GM23248 (cell line): ENCODE measurements at places on chromosomes 3 and 15. TPM values are rescaled to one million over a fixed set of nuclear protein-coding genes. Genes with fewer than 3 reads are reported as not detected.

Gene NUP210
- 0.04 and 0.18 TPM in 2 replicates for polyA plus RNA-seq

Gene ZNF80
- not detected in 2 replicates for polyA plus RNA-seq

Gene KCNH8
- not detected in 2 replicates for polyA plus RNA-seq

Gene GOLGA8H
- not detected in 2 replicates for polyA plus RNA-seq

Gene RBP2
- polyA plus RNA-seq: not detected in 2 replicates

Gene IMP3
- polyA plus RNA-seq: 103 and 105 TPM in 2 replicates

Gene CFAP161
- not detected in 2 replicates for polyA plus RNA-seq

Gene TJP1
- 35.7 and 39.2 TPM in 2 replicates for polyA plus RNA-seq

Gene FANCD2
- 3.8 and 4.4 TPM in 2 replicates for polyA plus RNA-seq

Gene ACP3
- 1.1 and 1.7 TPM in 2 replicates for polyA plus RNA-seq

Gene TAMM41
- 14.3 and 18.1 TPM in 2 replicates for polyA plus RNA-seq

Gene SEC22C
- 55.9 and 56.9 TPM in 2 replicates for polyA plus RNA-seq

Gene CPNE9
- polyA plus RNA-seq: not detected in 2 replicates

DNA sequence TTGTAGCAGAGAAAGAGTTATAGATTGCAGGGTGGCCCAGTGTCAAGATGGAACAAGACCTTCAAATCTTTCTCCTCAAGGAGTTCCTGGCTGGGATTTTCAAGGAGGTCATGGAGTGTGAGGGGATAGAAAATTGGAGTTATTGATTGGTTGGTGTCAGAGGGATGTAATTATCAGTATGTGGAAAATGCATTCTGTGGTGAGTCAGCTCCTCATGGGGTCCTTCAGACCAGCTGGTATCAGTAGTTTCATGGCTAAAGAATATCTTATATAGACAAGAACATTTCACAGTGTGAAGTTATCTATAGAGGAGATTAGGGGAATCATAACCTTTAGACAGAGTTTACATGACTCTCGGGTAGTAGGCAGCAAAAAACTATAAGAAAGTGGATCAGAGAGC is 1114.0 kb upstream of the GBE1 start:
- no peak for DNase-seq

- DNase-seq: no peak
Observed at GRCh38 chr15:60814855-60815254, 335.9 kb upstream of the ICE2 start.

DNA sequence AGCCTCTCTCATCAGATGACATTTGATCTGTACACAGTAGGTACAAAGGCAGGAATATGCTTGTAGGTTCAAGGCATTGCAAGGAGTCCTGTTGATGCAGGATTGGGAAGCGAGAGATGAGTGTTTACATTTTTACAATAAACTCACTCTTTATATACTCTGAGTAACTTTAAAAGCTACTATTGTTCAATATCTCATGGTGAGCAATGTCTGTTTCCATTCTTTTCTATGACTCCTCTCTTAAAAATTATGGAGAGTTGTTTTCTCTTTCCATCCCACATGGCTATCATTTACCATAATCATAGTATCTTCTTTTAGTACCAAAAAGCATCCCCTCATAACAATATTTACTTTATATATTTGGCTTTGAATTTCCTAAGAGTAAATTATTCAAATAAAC is 314.0 kb upstream of the CDIN1 start:
- peak; percentile 40 for DNase-seq

- DNase-seq: peak; percentile 8
Observed at GRCh38 chr15:83747050-83747717, 93.3 kb downstream of the ADAMTSL3 start.

DNA sequence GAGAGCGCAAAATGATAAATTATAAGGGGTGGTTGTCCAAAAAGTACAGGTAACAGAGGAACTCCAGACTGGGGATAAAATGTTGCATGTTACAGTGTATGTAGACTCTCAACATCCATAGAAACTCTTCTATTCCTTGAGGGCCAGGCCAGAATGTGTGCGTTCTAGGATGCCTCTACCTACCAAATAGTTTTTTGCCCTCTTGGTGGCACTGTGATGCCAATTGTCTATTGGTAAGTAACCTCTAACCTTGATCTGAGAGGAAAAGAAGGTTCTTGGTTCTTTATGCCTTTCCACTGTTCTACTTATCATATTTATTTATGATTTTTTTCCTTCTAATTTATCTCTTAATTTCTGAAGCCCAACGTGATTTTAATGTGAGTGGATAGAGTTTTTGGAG is 424.6 kb downstream of the GRM7 start:
- no peak for DNase-seq

GRCh38 chr3:146503461-146504202 is 34.3 kb upstream of the PLSCR2 start:
- DNase-seq: peak; percentile 89

GRCh38 chr15:90016721-90017120 is 15.6 kb downstream of the ZNF710 start:
- no peak for DNase-seq

- no peak for DNase-seq
Observed at GRCh38 chr3:160544844-160545503, 20.4 kb downstream of the KPNA4 start.

- peak; percentile 96 for DNase-seq
Observed at GRCh38 chr3:49929291-49930167, at the start of gene MON1A. Gene MON1A, minus strand, starts transcription at chr3:49929811. Its CDS starts 16,465 bp downstream, at chr3:49913346.

DNA sequence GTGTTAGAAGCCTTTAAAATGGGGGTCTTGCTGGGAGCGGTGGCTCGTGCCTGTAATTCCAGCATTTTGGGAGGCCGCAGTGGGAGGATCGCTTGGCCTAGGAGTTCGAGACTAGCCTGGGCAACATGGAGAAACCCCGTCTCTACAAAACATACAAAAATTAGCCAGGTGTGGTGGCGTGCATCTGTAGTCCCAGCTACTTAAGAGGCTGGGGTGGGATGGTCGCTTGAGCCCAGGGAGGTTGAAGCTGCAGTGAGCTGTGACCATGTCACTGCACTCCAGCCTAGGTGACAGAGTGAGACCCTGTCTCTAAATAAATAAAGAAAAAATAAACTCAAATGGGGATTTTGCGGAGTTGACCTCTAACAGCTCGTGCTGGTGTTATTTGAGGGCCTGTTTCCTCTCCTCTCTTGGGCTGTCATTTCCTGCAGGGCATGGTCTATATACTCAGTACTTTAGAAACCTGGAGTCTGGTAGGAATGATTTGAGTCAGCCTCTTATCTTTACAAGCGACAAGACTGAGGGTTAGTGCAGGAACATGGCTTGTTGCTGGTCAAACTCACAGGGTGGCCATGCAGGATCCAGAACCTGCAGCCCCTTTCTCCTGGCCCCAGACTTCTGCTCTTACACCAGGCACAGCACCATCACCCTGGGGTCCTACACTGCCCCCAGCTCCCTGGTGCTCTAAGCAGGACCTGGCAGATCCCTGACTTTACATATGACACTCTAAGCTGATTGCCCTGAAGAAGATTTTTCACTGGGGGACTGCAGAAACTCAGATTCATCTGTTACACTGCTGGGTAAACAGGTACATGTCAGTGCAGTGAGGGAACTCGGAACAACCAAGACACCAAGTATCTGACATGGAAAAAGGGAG is 15.1 kb downstream of the EHD4 start:
- no peak for DNase-seq

- peak; percentile 85 for DNase-seq
Observed at GRCh38 chr3:171005648-171006047, 20.9 kb downstream of the SLC2A2 start.

- DNase-seq: peak; percentile 85
Observed at GRCh38 chr3:32913790-32914446, 37.5 kb upstream of the CCR4 start.

- DNase-seq: no peak
Observed at GRCh38 chr15:43408789-43409188, 37.9 kb downstream of the TUBGCP4 start.

DNA sequence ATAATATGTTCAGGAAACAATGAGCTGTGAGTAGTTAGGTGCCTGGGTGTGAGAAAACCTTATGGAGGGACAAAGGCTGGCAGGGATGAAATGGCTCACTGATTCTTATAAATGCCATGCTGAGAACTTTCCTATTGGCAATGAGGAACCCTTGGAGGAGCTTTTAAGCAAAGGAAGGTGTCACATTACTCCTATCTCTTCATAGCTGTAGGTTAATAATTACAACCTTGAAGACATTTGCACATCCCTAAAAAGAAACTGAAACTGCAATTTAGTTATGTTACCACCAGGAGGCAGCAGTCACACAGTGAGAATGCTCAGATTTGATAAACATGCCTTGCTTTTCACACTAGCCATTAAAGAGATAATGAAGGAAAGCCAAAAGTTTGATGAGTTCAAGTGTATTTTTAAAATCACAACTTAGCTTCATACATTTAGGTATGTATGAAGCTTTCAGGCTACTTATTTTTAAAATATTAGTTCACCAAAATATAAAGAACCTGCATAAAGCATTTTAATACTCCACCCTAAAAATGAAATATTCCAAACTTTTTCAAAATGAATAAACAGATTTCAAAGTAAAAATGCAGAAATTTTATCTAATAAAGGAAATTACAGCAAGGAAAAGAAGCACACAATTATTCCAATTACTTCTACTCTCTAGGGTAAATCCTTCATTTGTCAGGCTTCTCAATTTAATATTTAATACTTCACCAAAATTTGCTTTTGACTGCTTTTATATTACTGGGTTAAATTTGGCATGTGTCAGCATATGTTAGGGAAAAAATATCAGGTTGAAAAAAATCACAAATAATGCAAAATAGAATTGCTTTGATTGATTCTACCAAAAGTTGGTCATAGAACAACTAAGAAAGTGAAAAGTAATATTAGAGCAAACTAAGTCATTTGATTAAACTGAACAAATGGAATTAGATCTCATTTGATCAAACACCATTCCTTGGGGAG is 136.9 kb upstream of the SLC2A2 start:
- no peak for DNase-seq

GRCh38 chr3:110519071-110519470 is 552.5 kb upstream of the NECTIN3 start:
- DNase-seq: peak; percentile 7

GRCh38 chr3:111944372-111944771 is 34.5 kb upstream of the ABHD10 start:
- DNase-seq: peak; percentile 38

DNA sequence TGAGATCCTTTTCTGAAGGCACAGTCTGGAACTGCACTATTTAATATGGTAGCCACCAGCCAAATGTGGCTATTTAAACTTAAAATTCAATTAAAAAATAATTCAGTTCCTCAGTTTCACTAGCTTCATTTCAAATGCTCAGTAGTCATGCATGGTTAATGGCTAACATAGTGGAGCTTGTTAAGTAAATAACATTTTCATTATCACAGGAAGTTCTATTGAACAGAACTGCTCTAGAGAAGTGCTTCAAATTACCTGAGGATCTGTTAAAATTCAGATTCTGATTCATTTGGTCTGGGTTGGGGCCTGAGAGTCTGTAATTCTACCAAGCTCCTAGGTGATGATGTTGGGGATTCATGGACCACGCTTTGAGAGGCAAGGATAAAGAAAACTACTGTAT is 109.6 kb upstream of the THRB start:
- DNase-seq: no peak

DNA sequence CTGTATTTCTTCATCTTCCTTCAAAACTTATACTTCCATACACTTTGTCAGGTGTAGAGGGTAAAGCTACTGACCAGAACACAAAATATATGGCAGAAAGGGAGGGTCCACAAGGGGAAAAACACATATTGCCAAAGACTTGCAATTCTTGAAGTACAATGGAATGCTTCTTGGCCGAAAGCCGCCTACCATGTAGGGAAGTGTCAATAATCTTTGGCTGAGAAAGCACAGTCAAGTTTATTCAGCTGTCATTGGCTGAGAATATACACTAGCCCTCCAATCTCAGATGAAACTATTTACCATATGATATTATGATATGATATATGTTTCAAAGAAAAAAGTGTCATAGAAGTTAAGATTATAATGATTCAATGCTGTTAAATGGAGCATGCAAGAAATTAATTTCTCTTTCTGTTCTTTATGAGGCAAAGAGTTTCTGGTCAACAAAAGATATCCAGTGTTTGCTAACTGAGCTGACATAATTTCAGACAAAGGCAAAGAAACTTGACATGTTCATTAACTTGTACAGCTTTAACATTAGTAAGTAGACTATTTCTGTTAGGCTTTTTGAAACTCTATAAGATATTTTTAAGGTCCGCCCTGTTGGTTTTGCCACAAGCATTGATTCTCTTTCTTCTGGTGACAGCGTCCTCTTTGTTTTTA is 89.0 kb upstream of the LPP start:
- DNase-seq: no peak

DNA sequence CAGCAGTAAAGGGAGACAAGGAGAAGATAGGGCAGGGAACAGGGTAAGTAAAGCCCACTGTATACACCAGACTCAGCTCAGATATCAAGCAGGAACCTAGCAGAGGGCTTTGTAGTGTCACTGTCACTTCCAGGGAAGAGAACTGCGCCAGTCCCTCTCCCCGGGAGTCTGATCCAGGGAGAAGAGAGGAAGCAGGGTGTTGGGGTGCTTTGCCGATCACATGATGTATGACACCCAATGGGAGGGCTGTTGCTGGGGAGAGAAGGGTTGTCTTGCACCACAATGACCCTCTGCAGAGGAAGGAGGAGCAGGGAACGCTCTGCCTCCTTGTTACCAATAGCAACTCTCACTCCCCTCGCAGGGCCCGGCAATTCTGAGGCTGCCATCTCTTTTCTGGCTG is 147.2 kb upstream of the SLC2A2 start:
- DNase-seq: no peak

- DNase-seq: no peak
Observed at GRCh38 chr3:181727341-181728032, 15.8 kb downstream of the SOX2 start.

- no peak for DNase-seq
Observed at GRCh38 chr3:65035246-65035645, 347.4 kb upstream of the ADAMTS9 start.

GRCh38 chr15:87487484-87487883 is 769.1 kb downstream of the NTRK3 start:
- DNase-seq: no peak

DNA sequence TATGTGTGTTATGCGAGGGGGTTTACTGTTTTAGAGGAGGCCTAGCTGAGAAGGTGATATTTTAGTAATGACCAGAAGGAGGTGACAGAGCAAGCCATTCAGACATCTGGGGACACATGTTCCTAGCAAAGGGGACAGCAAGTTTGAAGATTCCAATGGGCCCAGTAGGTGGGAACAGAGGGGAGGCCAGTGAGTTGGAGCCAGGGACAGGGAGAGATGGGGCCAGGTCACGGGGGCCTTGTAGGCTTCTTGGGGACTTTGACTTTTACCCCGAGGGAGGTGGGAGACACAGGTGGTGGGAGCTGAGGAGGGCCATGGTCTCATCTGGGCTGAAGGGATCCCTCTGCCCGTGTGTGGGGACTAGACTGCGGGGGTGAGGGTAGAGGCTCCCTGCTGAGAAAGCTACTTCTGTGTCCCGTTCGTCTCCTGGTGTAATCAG is 72.5 kb downstream of the MGLL start:
- no peak for DNase-seq
